Osteocyte (in vitro differentiated cells): ENCODE measurements at places on chromosomes 1 and 21. TPM values are rescaled to one million over a fixed set of nuclear protein-coding genes. Genes with fewer than 3 reads are reported as not detected.

The SPRR3 gene
- total RNA-seq, result not detected in 2 replicates

The RAB42 gene
- total RNA-seq, result 0.56 and 1.6 TPM in 2 replicates

The VCAM1 gene
- 8.2 and 9.6 TPM in 2 replicates for total RNA-seq

The TGFB2 gene
- total RNA-seq, result 175 and 184 TPM in 2 replicates

The OR2L2 gene
- 0.08 and 0.13 TPM in 2 replicates for total RNA-seq

The BRDT gene
- total RNA-seq, result not detected in 2 replicates

The WDR3 gene
- 24.0 TPM in 2 replicates for total RNA-seq

The RORC gene
- not detected in 2 replicates for total RNA-seq

The FBXO44 gene
- 27.7 and 29.6 TPM in 2 replicates for total RNA-seq

The GJA4 gene
- not detected in 2 replicates for total RNA-seq

The MTMR11 gene
- 13.5 and 14.8 TPM in 2 replicates for total RNA-seq

The HTR6 gene
- 0.16 TPM in 1 of 2 replicates, not detected in the other for total RNA-seq

The DPM3 gene
- 61.3 and 64.4 TPM in 2 replicates for total RNA-seq

The CDK11A gene
- total RNA-seq, result 44.2 and 51.3 TPM in 2 replicates

The LCE2A gene
- not detected in 2 replicates for total RNA-seq

The C1orf115 gene
- 5.6 and 5.9 TPM in 2 replicates for total RNA-seq

The FAM72B gene
- 1.7 and 2.5 TPM in 2 replicates for total RNA-seq

The GBP6 gene
- not detected in 2 replicates for total RNA-seq

The KRTAP19-3 gene
- total RNA-seq, result not detected in 2 replicates

The PTPN7 gene
- total RNA-seq, result not detected in 2 replicates

The LCE1A gene
- not detected in 2 replicates for total RNA-seq

The TTC13 gene
- total RNA-seq, result 15.9 and 19.5 TPM in 2 replicates

The OR2L5 gene
- not detected in 2 replicates for total RNA-seq

The PLA2G2D gene
- total RNA-seq, result not detected in 2 replicates

The LENEP gene
- not detected in 2 replicates for total RNA-seq

The ENAH gene
- total RNA-seq, result 232 and 233 TPM in 2 replicates

The OR6P1 gene
- not detected in 2 replicates for total RNA-seq

The NBPF8 gene
- total RNA-seq, result 21.0 and 21.3 TPM in 2 replicates
